Peyer's patch (tissue), 4 donors: ENCODE measurements at places on chromosomes 13 and 19. TPM values are rescaled to one million over a fixed set of nuclear protein-coding genes. Genes with fewer than 3 reads are reported as not detected.

DNA sequence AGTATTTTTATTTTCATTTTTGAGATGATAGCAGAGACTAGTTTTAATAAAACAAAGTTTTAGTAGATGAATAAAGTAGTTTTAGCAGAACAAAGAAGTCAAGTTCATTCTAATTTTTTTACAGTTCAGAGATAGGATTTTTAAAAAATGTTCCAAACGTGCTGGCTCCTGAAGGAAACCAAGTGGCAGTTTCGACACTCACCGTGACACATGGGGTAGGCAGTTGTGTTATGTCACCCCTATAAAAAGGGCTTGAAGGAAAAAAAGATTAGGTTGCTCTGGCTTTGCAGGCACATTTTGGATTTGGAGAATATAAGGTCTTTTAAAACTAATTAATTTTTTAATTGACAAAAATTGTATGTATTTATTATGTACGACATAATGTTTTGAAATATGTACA lies 305.2 kb downstream of the NDFIP2 start:
- H3K4me3 ChIP-seq = no peak overlapping the region
- H3K27ac ChIP-seq = no peak overlapping the region
- peaks cover 9% of the 10 kb centered on the region for H3K4me1 ChIP-seq
- no peaks in the 10 kb centered on the region for H3K36me3 ChIP-seq
- no peak for DNase-seq

DNA sequence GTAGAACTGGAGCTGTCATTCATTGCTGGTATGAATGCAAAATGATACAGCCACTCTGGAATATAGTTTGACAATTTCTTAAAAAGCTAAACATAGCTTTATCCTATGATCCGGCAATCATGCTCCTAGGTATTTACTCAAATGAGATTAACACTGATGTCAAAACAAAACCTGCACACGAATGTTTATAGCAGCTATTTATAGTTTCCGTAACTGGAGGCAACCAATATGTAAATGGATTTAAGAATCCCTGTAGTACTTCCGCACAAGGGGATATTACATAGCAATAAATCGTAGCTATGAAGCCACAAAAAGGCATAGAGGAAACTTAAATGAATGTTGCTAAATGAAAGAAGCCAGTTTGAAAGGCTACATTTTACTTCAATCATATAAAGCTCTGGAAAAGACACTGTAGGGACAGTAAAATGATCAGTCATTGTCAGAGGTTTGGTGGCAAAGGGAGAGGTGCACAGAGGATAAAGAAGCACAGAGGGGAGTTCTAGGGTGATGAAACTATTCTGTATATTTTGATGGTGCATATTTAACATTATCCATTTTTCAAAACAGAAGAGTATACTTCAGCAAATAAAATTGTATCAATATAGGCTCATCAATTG lies 1893.0 kb upstream of the PCDH20 start:
- H3K27ac ChIP-seq = no peak overlapping the region
- H3K4me3 ChIP-seq = no peak overlapping the region
- DNase-seq = no peak
- H3K27me3 ChIP-seq = no peaks in the 10 kb centered on the region
- no peaks in the 10 kb centered on the region for H3K4me1 ChIP-seq

DNA sequence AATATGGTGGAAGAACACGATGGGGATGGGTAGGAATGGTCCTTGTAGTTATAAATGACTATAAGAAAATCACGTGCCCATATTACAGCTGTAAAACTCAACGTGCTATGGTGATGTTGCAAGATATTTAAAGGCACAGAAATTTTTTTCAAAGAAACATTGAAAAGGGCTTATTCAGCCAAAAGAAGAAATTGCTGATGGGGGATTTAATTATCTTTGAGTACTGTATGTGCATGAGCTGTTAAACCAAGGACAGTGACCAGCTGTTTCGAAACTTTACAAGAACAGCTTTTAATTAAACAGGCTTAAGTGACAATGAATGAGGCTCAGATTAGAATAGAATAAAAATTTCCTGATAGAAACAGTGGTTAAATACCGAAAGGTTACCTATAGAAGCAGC lies 339.0 kb downstream of the HS6ST3 start:
- no peak for DNase-seq
- no peaks in the 10 kb centered on the region for H3K27me3 ChIP-seq

IZUMO4 gene
- total RNA-seq = 2.5 TPM

- H3K4me3 ChIP-seq = no peak overlapping the region
- no peaks in the 10 kb centered on the region for H3K4me1 ChIP-seq
- DNase-seq = no peak
- H3K27me3 ChIP-seq = no peaks in the 10 kb centered on the region
- H3K27ac ChIP-seq = no peak overlapping the region
Observed at GRCh38 chr19:5480427-5480836, 25.2 kb downstream of the ZNRF4 start.

ZNF814 gene
- total RNA-seq = 49.5 TPM

MOB3A gene
- total RNA-seq = 35.9 TPM

GRCh38 chr13:99353836-99354235 lies 46.6 kb upstream of the GPR183 start:
- H3K27me3 ChIP-seq = no peaks in the 10 kb centered on the region
- no peak for DNase-seq
- H3K4me1 ChIP-seq = no peaks in the 10 kb centered on the region
- peak overlapping the region; percentile 85 for H3K27ac ChIP-seq
- no peaks in the 10 kb centered on the region for H3K36me3 ChIP-seq

ATP1A3 gene
- total RNA-seq = 0.83 TPM

- no peaks in the 10 kb centered on the region for H3K27me3 ChIP-seq
- DNase-seq = no peak
- no peaks in the 10 kb centered on the region for H3K36me3 ChIP-seq
- H3K4me1 ChIP-seq = no peaks in the 10 kb centered on the region
- H3K4me3 ChIP-seq = peak overlapping the region; percentile 61
Observed at GRCh38 chr19:53193535-53194222, 521 bp upstream of the ZNF665 start.

DNA sequence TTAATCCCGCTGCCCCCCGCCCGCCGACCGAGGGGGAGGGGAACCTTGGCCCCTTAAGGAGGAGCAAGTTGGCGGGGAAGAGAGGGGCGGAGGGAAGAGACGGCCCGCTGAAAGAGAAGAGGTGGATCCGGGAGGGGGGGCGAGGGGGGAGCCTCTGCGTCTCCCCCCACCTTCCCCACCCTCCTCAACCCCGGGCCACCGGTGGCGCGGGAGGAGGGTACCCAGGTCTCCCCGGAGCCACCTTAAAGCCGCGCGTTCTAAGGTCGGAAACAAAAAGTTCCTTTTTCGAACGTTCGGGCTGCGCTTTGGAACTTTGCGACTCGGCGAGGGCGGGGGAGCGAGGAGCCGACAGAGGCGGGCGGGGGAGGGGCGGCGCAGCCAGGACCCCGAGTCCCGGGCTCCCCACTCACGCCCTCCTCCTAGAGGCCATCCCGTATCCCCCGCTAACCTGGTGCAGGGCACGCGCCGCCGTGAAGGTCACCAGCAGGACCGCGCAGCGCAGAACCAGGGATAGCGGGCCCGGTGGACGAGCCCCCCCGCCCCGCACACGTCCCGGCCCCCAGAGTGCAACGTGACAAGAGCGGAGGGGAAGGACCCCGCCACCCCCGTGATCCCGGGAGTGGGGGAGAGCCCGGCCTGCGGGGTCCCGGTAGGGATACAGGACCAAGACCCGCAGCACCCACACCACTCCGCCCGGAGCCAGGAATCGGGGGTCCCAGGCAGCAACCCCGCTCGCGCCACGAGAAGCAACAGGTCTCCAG lies 659 bp downstream of the ERF start:
- peak; percentile 87 for DNase-seq
- H3K27ac ChIP-seq = peak overlapping the region; percentile 99
- H3K27me3 ChIP-seq = no peaks in the 10 kb centered on the region

GRCh38 chr19:45865269-45865948 lies 1.3 kb downstream of the FOXA3 start:
- H3K4me1 ChIP-seq = peaks cover 11% of the 10 kb centered on the region
- DNase-seq = no peak
- peak overlapping the region; percentile 63 for H3K27ac ChIP-seq
- H3K27me3 ChIP-seq = no peaks in the 10 kb centered on the region
- H3K4me3 ChIP-seq = peak overlapping the region; percentile 87
- H3K36me3 ChIP-seq = no peaks in the 10 kb centered on the region
